COR-L47 (cell line): ENCODE measurements at places on chromosomes 4 and X.
A peak's percentile ranks its signal among the peaks of the same experiment; 100 is the strongest.

DNA sequence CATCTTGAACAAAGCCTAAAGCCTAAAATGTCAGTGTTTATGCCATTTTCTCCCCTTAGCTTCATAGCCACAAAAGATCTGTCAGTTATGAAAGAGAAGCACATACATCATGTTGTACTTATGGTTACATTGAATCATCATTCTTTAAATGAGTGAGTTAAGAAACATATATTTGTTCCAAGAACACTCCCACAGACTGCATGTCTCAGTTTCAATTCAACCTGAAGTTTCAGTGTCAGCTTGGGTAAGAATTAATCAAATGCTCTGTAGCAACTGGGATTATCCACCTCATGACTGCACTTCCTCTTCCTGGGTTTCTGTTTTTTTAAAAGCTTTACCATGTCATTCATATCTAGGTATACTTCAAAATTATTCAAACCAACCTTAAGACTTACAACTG lies 3.9 kb upstream of the TMPRSS11B start:
- no peak for DNase-seq

DNA sequence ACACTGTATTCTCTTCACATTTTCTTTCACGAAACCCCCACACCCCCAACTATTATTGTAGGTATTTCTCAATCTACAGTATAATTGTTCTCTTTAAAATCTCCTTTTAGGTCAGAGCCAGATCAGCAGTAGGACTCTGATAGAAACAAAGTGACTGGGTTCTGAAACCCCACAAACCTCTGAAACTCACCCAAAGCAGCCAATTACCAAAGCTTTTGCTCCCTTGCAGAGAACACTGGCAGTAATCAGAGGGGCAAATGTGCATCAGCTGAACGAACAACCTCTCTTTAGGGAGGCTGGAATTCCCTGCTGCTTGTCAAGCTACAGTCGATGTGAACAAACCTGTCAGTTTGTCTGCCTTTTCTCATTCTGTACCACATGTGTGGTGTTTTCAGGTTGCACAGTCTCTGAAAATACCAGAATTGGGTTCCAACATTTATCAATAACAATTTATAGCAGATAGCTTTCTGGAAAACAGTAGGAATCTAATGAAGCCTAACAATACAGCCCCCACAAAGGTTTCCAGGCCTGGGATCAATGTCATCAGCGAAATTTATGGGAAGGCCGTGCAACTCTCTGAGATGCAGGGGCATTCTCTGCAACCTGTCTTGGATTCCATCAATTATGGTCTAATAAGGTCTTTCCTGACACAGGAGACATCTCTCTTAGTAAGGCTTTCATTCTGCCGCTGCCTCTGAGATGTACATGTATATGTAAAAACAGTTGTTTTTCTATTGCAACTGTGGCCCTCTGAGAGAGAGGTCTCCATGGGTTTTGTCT lies 395.9 kb downstream of the GPAT3 start:
- DNase-seq = no peak

DNA sequence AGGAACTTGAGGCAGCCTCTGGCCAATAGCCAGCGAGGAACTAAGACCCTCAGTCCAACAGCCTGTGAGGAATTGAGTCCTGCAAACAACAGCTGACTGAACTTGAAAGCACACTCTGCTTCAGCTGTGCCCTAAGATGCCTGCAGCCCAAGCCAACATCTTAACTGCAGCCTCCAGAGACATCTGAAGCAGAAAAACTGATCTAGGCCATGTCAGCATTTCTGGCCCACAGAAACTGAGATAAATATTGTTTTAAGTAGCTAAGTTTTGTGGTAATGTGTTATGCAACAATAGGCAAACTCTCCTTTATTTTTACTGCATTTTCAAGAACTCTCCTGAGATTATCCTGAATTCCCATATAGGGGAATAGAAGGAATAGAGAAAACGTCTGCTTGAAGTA lies 24.4 kb upstream of the PIGA start:
- DNase-seq = no peak

DNA sequence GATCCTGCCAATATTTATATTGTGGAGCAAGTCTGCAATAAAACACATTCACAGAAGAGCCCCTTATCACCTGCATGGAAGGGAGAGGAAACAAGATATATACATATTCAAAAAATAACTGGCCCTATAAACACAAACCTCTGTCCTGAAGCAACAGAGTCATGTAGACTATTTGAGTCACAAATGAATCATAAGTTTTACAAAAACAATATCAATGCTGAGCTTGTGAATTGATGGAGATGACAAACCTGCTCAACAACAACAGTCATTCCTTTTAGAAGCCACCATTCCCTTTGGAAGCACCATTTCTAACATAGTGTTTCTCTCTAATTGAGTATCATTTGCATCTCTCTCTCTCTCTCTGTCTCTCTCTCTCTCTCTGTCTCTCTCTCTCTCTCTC lies 313.9 kb downstream of the MID1IP1 start:
- DNase-seq = no peak

DNA sequence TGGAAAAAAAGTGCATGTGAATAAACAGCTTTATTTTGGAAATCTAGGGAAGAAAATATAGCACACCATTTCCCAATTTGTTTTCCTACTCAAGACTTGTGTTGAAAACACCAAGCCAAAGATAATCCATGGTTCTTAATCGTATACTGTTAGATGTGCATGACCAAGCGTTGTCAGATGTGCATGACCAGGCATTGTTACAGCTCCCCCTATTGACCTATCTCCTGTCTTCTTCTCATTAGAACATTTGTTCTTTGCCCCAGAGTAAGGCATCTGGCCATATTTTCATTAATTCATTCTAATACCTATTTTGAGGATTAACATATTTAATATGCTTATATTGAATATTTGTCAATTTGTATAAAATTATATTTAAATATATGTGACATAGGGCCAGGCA lies 14.4 kb upstream of the VCX start:
- DNase-seq = no peak

DNA sequence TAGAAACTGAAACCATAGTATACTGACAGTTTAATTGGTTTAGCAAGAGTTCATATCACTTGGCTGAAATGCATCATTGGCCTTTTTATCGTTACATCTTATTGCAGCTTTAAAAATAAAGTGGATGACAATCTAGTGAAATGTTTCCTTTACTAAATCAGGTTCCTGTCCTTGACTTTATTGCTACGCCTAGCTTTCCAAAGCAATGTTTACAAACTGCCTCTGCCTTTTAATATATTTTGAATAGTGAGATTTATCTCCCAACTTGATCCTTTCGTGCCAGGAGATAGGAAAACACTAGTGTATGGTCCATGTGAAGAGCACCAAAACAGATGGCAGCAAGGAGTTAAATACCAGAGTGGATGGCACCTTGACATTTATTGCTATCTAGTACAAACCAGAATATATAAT lies 67.0 kb downstream of the GPC3 start:
- DNase-seq = no peak

GRCh38 chrX:1853916-1854315 lies 239.1 kb downstream of the ASMT start:
- no peak for DNase-seq

- no peak for DNase-seq
These were observed 1.5 kb upstream of the TACR3 start for GRCh38 chr4:103721251-103721650.

- no peak for DNase-seq
These were observed 79.4 kb downstream of the ITM2A start for GRCh38 chrX:79287724-79288123.

DNA sequence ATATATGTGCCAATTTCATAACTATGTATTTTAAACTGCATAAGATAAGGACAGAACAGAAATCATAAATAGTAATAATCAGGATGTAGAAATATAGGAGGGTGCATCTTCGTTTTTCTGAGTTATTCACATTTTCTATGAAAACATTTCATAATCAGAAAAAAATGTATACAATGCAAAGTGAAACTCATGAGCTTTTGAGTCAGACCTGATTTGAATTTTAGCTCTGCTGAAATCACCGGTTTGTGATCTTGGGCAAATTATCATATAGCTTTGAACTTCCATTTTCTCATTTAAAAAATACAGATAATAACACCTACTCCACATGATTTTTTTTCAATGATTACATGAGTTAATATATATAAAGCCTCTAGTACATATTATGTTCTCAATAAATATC lies 106.9 kb downstream of the KDR start:
- DNase-seq = no peak

DNA sequence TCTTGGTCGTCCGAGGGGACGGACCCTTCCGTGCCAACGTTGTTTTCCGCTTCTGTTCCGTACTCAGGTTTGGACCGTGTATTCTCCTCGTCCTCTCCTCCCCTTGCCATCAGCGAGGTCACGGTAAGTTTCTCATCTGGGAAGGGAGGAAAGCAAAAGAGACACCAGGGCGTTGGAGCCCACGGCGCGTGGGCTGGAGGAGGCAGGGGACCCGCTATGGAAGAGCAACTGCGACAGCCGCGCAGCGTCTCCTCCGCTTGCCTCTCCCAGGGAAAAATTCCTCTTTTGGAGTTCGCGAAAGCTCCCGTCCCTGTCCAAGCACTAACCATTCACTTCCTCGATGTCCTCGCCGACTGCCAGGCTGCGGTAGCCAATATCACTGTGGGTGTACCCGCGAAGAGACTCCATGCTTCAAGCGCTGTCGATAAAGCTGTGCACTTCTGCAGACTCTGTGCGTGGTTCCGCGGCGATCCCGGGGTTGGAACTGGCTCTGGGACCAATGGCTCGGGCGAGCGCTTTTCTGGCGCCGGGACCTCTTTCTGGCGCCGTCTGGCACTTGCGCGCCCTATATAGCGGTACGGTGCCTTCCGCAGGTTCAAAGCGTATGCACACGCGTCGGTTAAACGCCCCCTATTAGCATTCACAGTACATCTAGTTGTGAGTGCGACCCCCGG lies at the start of gene ESX1:
Gene ESX1 (minus strand): TSS at position 492 of the 674 bp plus-strand sequence. CDS start 84 bp downstream, at position 408.
- no peak for DNase-seq

- no peak for DNase-seq
These were observed 14.7 kb upstream of the RBMXL3 start for GRCh38 chrX:115174548-115174947.

DNA sequence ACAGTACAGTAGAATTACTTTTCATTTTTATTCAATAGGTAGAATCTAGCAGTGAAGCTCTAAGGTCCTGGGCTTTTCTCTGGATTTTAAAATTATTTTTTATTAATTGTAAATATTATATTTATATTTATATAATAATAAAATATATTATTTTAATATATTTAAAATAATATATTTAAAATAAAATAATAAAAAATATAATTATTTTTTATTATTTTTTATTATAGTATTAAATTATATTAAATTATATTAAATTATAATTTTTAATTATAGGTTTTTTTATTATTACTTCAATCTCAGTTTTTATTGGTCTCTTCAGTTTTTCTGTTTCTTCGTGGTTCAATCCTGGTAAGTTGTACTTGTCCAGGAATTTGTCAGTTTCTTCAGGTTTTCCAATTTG lies 49.7 kb upstream of the PABPC4L start:
- no peak for DNase-seq

GRCh38 chrX:136710325-136710951 lies 62.5 kb downstream of the CD40LG start:
- no peak for DNase-seq

DNA sequence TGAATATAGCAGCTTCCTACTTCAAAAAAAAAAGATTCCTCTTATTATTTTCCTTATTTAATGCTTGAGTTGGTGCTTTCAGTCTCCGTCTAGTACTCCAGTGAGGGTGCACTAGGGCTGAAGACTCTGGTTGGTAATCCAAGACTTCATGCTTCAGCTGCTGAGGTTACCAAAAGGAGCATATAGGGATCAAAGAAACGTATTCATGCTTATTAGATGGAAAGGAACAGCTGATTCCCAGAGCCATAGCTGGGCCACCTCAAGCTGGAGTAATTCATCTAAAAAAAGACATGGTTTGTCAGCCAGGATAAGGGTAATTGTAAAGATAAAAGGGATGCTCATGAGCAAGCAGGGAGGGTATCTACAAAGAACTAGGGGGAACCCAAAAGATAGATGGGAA lies 131.7 kb upstream of the FAM47B start:
- no peak for DNase-seq

DNA sequence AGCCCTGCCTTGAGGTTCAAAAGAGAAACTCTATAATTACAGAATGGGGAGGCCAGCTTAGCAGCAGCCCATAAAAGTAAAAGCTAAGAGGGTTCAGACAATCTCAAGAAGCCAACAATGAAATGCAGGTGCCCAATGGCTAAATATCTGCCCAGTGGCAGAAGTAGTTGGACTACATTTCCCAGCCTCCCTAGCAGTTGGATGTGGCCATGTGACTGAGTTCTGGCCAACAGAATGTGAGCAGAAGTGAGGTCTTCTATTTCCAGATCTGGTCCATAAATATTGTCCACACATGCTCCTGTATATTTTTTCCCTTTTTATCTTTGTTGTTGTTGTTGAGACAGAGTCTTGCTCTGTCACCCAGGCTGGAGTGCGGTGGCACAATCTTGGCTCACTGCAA lies 127.9 kb upstream of the NHS start:
- DNase-seq = no peak

DNA sequence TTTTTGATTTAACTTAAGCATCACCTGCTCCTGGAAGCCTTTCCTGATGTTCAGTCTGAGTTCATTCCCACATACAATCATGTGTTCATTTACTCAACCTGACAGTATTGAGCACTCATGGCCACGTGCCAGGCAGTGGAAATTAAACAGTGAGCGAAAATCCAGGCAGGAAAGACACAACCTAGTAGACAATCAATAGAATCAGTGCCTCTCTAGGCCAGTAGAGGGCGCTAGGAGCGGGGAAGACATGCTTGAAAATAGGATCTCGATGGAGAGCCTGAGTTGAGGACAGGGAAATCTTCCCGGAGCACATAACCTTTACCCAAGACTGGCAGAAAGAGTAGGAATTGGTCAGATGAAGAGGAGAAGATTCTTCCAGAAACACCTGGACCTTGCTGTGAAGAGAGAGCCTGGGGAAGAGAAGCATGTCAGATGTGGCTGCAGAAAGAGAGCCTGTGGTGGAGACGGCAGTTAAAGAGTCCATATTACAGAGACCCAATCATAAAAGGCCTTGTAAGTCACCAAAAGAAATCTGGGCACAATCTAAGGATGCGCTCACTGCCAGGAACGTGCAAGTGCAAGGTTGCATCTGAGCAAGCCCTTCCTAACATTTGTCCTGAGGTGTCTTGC lies 103.5 kb downstream of the LDB2 start:
- DNase-seq = peak; percentile 7

GRCh38 chrX:37641859-37642258 lies 43.7 kb upstream of the XK start:
- no peak for DNase-seq

GRCh38 chr4:103099691-103100392 lies at the start of gene BDH2:
Gene BDH2, minus strand, starts transcription at chr4:103099834. Its CDS starts 3,580 bp downstream, at chr4:103096254.
- DNase-seq = peak; percentile 83

DNA sequence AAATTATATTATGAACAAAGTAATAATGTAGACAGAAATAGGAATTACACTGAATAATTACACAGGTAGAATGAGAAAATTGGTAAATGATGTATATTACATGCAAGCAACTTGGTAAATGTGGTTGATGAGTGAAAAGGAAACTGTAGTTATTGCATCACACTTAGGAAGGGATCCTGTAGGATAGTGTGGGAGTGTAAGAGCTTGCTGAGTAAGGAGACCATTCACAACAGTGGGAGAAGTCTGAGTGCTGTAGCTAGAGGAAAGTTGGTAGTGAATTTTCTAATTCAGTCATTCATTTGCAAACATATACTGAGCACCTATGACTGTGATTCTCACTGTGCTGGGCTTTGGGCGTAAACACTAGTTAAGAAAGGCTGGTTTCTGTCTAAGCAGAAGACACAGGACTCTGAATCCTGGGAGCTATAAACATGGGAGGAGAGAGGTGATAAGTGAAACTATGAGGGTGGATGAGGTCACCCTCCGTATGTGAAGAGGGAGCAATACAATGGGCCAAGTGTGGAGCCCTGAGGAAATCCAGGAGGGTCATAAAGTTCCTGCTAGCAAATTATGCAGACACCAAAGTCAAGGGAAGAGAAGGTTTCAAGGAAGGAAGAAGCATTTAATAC lies 14.2 kb upstream of the CPE start:
- DNase-seq = no peak
